ENCODE measurements at places on chromosomes 7 and 10.

GRCh38 chr10:98326621-98327027 is 58.6 kb upstream of the LOXL4 start:
- DNase-seq = no peak

GRCh38 chr7:92368741-92369140 is 78.5 kb upstream of the GATAD1 start:
- DNase-seq = no peak

DNA sequence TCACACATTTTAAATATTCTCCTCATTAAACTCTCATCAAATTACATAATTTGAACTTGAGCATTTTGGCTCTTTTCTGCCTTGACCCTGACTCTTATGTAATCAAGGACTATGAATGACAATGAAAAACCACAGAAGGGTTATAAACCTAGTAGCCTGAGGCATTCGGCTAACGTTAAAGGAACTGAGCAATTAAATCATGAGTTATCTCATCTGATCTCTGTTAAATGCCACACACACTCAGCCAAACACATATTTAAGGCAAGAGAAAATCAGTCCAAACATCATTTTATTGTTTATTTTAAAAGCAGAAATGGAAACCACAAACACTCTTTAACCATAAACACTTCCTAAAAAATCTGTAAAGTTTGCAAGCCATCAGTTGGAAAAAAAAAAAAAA is 204.3 kb downstream of the DGKI start:
- DNase-seq = no peak

DNA sequence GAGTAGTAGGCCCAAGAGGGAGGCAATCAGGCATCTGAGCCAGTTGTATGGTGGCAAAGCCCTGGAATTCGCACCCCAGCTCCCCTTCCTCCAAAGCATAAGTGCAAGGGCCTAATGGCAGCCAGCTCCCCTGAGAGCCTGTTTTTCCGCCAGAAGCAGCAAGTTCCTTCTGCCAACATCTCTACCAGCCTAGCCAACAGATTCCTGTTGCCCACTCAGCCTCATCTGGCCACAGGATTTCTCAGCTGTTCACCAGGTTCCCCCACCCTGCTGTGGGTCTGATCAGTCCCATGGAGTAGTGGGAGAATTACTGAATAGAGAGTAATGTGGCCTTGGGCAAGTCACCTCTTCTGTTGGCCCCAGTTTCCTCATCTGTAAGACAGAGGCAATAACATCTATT is 186.2 kb upstream of the PDE1C start:
- DNase-seq = no peak

- DNase-seq = no peak
Observed at GRCh38 chr7:157394246-157395191, 57.7 kb downstream of the DNAJB6 start.

GRCh38 chr7:71266912-71267311 is 135.0 kb downstream of the GALNT17 start:
- DNase-seq = no peak

- DNase-seq = no peak
Observed at GRCh38 chr7:157498657-157499056, 161.9 kb downstream of the DNAJB6 start.

DNA sequence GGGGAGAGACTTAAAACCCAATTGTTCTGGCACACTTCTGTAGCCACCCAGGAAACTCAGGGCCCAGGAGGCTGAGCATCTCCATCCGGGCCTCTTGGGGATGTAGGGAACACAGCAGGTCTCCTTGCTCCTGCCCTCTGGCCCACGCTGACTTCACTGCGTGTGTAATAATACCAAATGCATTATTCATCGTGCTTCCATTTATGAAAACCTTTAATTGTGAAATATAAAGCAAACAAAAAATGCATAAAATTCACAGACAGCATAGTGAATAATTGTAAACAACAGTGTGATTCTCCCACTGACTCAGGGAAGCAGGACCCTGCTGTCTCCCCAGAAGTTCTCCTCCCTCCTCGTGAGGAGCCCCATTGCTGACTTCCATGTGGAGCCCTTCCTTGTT is 70.3 kb upstream of the SHH start:
- DNase-seq = no peak

DNA sequence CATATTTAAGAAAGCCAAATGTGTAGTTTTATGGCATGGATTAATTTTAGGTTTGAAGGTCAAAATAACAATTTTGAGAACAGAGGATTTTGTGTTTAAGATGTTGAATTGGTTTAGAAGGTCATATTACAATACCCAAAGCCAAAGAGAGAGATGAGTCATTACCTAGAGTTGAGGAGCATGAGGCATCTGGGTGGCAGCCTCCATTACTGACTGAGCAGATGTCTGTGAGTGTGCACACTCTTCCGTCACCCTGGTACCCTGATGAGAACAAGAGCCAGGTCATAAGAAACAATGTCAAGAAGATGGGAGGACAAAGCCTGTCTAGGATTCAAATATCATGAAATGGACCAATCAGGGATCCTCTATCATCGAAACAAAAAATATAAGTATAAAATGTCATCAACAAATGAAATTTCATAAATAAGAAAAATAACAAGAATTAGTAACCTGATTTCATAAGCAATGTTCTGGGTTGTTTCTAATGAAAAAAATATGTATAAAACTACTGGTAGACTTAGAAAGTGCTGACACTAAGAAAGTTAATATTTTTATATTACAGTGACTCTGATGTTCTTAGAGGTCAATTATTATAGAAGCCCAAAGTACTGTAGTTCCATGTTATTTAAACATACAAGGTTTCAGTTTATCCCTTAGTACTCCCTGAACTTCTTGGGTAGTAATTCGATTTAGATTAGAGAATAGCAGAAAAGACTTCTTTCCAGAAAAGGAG is 20.0 kb downstream of the CUBN start:
- no peak for DNase-seq

DNA sequence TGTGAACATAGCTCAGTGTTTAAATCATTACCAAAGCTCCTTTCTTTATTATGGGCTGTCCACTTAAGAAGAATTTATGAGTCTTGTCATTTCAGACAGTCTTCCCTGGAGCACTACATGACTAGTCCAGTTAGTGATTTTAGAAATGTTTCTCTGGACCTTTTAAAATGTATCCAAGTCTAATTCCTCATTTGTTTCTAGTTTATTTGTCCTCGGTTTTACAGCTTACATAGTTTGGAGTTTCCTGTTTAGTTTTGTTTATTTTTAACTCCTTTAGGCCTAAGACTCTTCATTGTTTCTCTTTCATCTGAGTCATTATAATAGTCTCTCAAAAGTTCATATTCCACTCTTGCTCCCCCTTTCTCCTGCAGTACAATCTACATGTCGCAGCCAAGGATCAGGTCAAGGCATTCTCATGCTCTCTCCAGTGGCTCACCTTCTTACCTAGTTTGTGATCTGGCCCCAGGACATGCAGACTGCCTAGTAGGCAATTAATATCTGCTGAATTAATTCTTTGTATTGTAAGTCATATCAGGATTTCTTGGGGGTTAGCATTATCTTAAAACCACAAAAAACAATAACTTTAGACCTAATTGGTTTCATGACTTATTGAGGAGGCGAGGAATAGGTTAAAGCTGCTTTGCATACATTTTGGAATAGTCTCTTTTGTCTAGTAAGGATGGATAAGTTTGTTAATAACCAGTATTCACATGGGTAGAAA is 93.8 kb downstream of the MAPK8 start:
- DNase-seq = no peak

- DNase-seq = no peak
Observed at GRCh38 chr10:121252756-121253155, 345.5 kb downstream of the FGFR2 start.

Data from GM20000 (cell line).